ENCODE measurements at places on chromosomes 2 and 18.

DNA sequence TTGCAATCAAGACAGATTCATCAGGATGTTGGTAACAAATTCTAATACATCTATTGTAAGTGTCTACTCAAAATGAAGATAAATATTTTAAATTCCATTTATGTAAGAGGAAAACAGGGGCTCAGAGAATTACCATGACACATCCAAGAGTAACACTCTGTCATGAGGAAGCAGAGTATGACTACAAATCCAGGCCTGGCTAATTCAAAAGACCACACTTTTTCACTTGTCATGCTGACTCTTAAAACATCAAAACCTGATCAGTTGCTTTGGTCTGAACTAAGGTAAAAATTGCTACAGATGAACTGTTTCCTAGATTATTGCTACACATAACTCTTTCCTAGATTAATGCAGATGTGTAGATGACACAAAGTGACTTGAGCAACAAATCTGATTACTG lies 880.6 kb downstream of the TSN start:
- DNase-seq, result no peak

DNA sequence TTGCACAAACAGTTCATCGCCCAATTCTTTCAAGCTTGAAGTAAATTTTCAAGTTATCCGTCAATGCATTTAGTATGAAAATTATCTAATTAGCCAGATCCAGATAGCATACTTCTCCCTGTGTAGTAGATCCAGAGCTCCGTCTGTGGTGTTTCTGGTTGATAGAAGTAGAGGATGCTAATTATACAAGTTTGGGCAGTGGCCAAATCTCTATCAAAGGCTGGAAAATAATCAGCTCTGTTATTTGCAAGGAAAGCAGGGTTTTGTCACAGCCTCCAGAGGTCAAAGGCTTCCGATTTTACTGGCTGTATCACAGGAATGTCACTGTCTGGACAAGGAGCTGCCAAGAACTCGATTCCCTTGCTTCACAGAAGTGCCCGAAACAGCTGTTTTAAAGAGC lies 28.6 kb downstream of the LRRC30 start:
- no peak for DNase-seq

DNA sequence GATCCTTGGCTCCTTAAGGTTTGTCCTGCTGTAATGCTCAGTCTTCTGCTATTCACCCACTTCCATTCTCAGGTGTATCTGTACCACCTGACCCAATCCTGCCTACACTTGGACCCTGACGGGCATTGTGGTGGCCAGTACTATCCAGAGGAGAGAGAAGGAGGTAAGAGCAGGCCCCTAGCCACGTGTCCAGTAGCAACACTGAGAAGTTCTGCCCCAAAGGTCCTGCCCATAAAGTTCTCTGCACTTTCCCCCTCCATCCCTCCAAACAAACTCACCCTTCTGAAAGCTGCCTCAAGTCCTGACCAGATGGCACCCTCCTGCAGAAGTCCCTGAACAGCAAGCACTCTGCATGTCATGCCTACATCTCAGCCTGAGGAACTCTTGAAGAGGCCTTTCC lies 18.3 kb downstream of the TTC32 start:
- no peak for DNase-seq

- no peak for DNase-seq
Observed at GRCh38 chr2:6653281-6653750, 212.4 kb downstream of the CMPK2 start.

GRCh38 chr18:48660346-48661228 lies 121.8 kb downstream of the CTIF start:
- DNase-seq, result no peak

- DNase-seq, result no peak
Observed at GRCh38 chr2:26089337-26089736, 55.5 kb downstream of the RAB10 start.

DNA sequence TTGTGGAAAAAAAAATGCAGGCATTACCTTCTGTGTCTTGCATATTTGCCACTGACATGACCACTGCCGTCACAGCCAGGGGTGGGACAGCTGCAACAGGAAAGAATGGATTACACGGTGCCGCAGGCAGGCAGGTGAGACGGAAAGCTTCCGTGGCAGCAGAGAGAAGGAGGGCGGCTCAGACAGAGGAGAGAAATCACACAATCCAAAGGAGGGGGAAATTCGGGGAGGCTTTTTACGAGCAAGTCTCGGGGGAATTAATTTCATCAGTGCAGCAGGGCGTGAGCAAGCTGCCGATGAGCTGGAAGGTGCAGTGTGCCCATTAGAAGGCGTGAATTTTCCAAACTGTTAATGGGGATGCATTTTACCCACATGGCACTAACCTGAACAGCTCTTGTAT lies 234.8 kb upstream of the PXDN start:
- DNase-seq, result no peak

DNA sequence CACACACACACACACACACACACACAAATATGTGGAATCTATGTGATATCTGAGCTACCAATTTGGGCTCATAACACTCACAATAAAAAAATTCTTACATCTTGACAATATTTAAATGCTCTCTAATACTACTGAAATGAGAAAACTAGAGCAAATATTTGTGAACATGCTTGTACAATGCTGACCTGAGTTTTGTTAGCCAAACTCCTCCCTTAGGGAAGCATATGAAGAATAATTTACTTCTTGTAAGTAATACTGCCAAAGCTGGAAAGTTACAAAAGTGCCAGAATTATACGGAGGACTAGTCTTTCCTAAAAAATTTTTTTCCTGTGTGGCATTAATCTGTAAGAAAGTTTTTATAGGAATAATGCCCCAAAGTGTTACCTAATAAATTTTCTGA lies 18.5 kb downstream of the MBD2 start:
- DNase-seq, result no peak

GRCh38 chr18:3529077-3529476 lies 79.1 kb downstream of the TGIF1 start:
- DNase-seq, result no peak

DNA sequence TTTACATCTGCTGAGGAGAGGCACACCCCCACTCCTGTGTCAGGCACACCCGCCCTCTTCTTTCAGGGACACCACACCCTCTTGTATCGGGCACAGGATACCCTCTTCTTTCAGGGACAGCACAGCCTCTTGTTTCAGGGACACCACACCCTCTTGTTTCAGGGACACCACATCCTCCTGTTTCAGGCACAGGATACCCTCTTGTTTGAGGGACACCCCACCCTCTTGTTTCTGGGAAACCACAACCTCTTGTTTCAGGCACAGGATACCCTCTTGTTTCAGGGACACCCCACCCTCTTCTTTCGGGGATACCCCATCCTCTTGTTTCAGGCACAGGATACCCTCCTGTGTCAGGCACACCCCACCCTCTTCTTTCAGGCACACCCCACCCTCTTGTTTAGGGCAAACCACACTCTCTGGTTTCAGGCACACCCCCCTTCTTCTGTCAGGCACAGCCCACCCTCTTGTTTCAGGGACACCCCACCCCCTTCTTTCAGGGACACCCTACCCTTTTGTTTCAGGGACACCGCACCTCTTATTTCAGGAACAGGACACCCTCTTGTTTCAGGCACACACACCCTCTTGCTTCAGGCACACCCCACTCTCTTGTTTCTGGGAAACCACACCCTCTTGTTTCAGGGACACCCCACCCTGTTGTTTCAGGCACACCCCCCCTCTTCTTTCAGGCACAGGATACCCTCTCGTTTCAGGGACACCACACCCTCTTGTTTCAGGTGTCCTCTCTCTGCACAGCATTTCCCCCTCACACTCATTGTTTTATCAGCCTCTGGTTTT lies 96.2 kb downstream of the TPO start:
- no peak for DNase-seq

DNA sequence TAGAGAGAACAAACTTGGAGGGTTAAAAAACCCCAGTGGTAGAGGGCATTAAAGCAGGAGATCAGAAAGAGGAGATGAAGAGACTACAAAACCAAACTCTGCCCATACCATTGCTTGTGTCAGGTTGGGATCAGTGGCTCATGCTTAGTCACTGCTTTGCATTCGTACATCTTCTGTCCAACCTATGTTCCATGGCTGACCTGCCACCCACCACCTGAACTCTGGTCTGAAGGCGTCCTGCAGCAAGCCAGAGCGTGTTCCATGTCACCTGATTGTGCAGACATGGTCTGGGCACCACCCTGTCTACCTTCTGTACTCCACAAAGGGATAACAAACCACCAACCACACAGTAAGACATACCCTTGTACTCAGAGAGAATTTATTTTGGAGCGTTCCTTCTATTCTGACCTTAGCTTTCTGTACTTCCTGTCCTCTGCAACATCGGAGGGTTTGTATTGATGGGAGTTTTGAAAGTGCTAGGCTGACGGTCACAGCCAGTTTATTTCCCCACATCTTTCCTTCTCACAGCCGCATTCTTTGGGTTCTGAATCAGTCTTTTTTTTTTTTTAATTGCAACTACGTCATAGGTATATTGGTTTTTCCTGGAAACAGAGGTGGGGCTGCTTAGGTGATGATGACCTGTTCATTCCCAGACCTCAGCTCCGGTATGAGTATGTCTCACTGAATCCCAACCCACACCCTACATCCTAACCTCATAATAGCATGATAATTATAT lies 88.3 kb downstream of the SOWAHC start:
- DNase-seq, result no peak

- no peak for DNase-seq
Observed at GRCh38 chr2:47011264-47011663, 95.7 kb upstream of the MCFD2 start.

- DNase-seq, result no peak
Observed at GRCh38 chr2:238578256-238578655, 151.5 kb downstream of the ASB1 start.

DNA sequence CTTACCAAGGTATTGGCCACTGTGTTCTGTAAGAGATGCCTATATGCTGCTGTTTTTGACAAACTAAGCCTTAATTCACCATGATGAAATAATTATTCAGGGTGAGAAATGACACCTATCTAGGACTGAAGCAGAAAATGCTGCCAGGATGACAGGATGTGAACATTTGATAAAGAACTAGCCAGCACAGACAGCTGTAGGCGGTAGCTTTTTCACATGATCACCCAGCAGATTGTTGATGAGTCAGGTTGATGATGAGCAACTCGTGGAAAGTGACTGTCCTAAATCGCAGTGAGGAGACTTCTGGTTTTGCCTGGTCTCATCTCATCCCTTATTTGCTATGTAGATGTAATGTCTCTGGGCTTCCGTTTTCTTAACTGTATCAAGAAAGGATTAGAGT lies 144.1 kb downstream of the PRPF40A start:
- DNase-seq, result no peak

GRCh38 chr2:147829106-147829505 lies 15.7 kb upstream of the ACVR2A start:
- DNase-seq, result no peak

DNA sequence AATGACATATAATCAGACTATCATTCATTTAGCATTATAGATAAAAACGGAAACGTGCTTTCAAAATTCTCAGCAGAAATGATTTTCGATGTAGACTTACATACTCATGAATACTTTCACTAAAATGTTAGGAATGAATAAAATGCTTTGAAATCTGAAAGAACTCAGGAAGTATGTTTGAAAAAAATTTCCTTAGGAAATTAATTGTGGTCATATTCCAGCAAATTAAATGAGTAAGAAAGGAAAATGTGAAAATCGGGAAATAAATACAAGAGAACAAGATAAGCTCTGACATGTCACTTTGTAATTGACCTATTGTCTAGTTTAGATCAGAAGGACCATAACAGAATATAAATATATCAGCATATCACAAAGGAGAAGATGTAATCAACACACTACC lies 981.0 kb upstream of the CDH2 start:
- no peak for DNase-seq

- no peak for DNase-seq
Observed at GRCh38 chr2:136034629-136035028, 49.2 kb upstream of the DARS1 start.

DNA sequence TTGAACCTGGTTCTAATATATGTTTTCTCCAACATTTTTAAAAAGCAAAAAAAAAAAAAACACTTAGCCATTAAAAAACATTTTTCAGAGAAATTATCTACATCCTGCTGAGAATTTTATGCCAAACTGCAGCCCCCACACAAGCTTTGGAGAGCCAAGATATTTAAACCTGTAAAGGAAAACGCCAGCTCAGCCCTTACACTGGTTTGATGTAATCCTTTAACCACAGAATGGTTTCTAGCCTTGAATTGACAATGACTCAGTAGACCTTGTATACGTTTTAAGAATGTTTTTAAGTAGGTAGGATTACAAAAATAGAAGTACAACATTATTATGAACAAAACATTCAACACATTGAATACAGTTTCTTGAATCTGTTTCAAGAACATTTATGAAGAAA lies 113.6 kb downstream of the BABAM2 start:
- DNase-seq, result no peak

DNA sequence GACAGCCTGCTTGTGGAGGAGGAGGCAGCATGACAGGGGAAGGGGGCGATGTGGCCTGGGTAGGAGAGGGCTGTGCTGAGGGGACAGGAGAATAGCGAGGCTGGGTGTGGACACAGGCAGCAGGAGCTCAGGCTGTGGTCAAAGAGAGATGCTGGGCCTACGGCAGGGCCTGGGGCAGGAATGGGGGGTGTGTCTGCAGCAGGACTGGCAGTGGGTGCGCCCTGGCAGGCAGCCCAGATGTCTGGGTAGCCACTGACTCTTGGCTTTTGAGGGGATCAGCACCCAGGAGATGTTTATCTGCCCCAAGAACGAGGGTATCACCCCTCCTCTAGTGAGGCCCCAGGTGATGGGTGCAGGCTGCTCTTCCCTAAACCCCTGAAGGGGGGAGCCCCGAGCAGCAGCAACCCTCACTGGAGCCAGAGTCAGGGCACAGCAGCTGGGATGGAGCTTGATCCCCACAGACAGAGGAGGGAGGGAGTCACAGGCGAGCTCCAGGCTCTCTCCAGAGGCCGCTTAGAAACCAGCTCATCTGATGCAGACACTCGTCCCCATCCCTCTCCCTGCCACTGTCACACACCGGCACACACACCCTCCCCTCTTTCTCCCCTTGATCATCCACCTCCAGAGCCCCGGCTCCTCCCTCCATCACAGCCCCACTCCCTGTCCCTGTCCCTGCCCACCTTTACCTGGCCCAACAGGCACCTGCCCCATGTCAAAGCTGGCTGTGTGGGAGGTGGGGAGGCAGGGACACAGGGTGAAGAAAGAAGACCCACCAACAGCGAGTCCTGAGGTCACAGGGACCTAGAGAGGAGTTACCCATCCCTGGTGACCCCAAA lies 29.8 kb upstream of the TNS1 start:
- DNase-seq, result no peak

GRCh38 chr2:53033411-53033810 lies 734.2 kb upstream of the CHAC2 start:
- DNase-seq, result no peak

DNA sequence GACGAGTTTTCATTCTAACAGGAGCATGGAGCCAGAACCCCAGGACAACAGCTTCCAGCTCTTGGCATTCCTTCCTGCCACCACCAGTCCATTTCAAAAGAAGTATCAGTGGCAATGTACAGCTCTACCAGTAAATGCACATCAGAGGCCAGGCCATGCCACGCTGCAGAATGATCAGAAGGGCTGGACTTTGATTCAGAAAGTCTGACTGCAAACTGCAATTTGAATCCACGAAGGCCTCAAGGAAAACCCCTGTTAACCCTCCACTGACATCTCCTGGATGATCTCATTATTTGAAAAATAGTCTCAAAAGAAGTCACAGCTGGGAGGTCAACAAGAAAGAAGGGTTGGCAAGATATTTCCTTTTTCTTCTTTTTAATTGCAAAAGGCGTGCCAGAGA lies 119.2 kb downstream of the MYO5B start:
- no peak for DNase-seq

- DNase-seq, result no peak
Observed at GRCh38 chr18:55072181-55072580, 112.9 kb upstream of the CCDC68 start.
